ENCODE measurements at places on chromosomes 4 and X.
A peak's percentile ranks its signal among the peaks of the same experiment; 100 is the strongest.

GRCh38 chrX:3393178-3393577 is 46.7 kb upstream of the MXRA5 start:
- DNase-seq, result no peak

DNA sequence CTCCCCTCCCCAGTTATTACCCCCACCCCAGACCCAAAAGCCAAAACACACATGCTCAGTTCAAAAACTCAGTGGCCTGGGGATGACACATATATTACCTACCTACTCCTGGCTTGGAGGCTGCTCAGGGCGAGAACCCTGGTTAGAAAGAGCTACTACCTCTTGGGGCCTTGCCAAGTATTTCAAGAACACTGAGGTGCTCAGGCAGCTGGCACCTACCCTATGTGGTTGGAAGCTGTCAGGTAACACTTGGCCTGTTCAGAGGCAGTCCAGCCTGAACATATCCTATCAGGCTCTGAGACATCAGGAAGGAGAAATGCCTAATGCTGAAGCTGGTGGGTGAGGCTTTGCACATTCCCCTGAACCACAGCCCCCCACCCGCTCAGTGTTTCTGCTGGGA is 4.9 kb downstream of the BCAP31 start:
- no peak for DNase-seq

DNA sequence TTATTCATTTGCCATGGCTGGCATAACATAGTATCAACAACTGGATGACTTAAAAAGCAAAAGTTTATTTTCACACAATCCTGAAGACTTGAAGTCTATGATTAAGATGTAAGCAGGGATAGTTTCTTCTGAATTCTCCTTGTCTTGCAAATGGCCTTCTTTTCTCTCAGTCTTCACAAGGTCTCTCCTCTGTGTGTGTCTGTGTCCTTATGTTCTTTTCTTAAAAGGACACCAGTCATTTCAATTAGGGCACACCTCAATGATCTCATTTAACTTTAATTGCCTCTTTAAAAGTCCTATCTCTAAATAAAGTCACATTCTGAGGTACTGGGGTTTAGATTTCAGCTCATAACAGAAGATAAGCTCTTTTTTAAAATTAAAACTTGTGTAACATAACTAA is 399.7 kb downstream of the PABPC4L start:
- peak; percentile 8 for DNase-seq

GRCh38 chr4:168408620-168409019 is 71.7 kb downstream of the DDX60L start:
- DNase-seq, result no peak

DNA sequence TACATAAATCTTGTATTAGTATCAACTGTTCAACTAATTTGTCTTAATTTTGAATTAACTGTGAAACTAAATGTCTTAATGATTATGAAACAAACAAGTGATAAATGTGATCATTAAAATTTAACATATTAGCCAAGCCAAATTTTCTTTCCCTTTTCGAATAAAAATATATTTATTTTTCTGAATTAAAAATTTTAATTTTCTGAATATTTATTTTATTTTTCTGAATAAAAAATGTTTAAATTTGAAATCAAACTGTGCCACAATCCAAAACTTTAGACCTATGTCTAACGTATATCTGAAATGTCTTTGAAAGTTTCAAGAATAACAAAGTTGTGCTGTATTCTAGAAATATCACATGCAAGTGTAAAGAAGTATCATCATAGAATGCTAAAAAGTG is 4.7 kb downstream of the GABRA2 start:
- DNase-seq, result no peak

- no peak for DNase-seq
Observed at GRCh38 chr4:151569650-151570049, 160.7 kb downstream of the FHIP1A start.

DNA sequence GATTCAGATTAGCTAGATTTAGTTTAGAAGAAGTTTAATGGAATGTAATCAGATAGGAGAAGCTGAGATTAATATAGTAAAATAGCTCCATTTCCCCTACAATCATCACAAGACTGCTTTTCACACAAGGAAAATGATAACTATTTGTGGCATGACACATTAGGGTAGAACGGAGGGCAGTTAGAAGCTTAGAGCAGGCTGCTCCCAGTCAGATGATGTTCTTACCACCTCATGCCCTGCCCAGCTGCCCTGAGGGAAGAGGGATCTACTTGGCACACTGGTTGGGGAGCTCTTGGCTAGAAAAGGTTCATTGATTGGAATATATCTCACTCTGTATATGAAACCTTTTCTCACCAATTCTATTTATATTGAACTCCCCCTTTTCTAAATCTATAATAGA is 180.7 kb upstream of the IL15 start:
- no peak for DNase-seq

- no peak for DNase-seq
Observed at GRCh38 chr4:26372525-26373172, 51.8 kb downstream of the RBPJ start.

DNA sequence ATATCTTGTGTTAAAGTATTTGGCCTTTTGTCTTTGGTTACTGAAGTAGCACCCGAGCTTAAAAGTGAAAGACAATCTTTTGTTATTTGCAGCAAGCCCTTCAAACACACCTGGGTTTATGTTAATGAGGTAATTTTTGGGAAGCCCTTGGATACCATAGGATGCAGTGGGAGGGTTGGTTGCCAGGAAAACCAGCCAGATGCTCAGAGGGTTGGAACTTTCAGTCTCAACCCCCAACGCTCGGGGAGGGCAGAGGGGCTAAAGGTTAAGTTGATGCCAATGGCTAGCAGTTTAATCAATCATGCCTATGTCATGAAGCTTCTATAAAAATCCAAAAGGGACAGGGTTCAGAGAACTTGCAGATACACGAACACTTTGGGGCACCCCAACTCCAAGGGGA is 17.2 kb upstream of the GPR173 start:
- DNase-seq, result no peak

- DNase-seq, result no peak
Observed at GRCh38 chrX:33062041-33062440, 149.3 kb downstream of the DMD start.
